ENCODE measurements at places on chromosomes 11 and 22.

- H3K27ac ChIP-seq, result no peak overlapping the region
- peaks cover 20% of the 10 kb centered on the region for H3K4me1 ChIP-seq
- H3K4me3 ChIP-seq, result no peak overlapping the region
- no peaks in the 10 kb centered on the region for H3K36me3 ChIP-seq
- H3K27me3 ChIP-seq, result peaks cover 26% of the 10 kb centered on the region
Observed at GRCh38 chr22:22882033-22882717, 5.4 kb upstream of the IGLL5 start.

- H3K4me3 ChIP-seq, result peak within 1 kb of the TSS; percentile 81
- H3K4me1 ChIP-seq, result peaks cover 15% of the 10 kb centered on the region
- H3K27ac ChIP-seq, result peak within 1 kb of the TSS; percentile 15
- peaks cover 46% of the 10 kb centered on the region for H3K27me3 ChIP-seq
Observed at GRCh38 chr11:62337303-62338181, at the start of gene ASRGL1. ASRGL1 (plus strand) TSS chr11:62337448; CDS start chr11:62337978, 530 bp downstream.

DNA sequence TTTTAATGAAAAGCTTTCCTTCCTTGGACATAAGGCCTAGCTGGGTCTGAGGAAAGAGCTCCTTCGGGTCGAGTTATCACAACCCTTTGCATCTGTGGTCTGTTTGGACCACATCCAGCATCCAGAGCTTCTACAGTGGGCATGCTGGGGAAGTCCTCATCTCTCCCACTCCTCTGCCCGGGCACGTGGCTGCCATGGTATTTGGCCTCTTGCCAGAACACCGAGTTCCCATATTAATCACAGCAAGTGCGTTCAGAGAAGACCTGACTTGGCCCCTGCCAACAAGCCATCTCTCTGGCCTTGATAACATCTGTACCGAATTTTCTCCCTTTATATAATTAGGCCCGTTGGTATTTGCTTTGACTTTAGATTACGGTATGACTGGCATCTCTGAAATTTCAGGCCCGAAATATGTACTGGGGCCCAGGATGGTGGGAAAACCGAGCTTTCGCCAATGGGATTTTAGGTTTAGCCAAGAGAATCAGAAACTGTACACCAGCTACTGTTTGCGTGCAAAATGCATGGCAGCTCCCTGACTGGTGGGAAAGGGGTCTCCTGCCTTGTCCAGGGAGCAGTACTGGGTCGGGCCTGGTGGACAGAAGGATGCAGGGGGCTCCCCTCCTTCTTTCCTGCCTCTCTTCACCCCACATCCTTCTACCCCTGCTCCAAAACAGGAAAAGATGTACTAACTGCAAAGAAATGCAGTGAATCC lies 90.0 kb downstream of the MICAL2 start:
- H3K4me1 ChIP-seq, result peaks cover 71% of the 10 kb centered on the region
- DNase-seq, result no peak
- no peaks in the 10 kb centered on the region for H3K27me3 ChIP-seq
- H3K4me3 ChIP-seq, result no peak overlapping the region
- H3K36me3 ChIP-seq, result peaks cover 68% of the 10 kb centered on the region

- H3K4me1 ChIP-seq, result no peaks in the 10 kb centered on the region
- no peaks in the 10 kb centered on the region for H3K36me3 ChIP-seq
- H3K27ac ChIP-seq, result no peak overlapping the region
- no peak overlapping the region for H3K4me3 ChIP-seq
- H3K27me3 ChIP-seq, result no peaks in the 10 kb centered on the region
Observed at GRCh38 chr11:25777343-25777742, 554.6 kb upstream of the ANO3 start.

DNA sequence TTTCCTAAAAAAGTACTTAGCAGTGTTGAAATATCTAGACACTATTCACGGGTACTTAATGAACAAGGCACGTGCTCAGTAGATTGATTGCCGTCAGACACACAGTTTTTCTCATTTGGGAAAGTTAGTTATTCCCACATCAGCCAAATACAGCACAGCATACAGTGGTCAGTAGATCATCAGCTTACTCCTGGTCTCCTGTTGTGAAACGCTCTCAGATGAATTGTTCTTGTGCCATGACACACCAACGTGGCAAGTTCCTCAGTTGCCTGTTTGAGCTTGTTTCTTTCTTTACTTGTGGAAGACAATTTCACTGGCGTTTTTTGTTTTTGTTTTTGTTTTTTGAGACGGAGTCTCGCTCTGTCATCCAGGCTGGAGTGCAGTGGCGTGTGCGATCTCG lies 8.6 kb downstream of the TAB1 start:
- H3K27me3 ChIP-seq, result no peaks in the 10 kb centered on the region
- H3K27ac ChIP-seq, result no peak overlapping the region
- H3K4me3 ChIP-seq, result no peak overlapping the region
- H3K4me1 ChIP-seq, result peaks cover 41% of the 10 kb centered on the region
- no peak for DNase-seq

- no peak overlapping the region for H3K4me3 ChIP-seq
- H3K4me1 ChIP-seq, result no peaks in the 10 kb centered on the region
- no peaks in the 10 kb centered on the region for H3K36me3 ChIP-seq
- H3K27ac ChIP-seq, result no peak overlapping the region
- no peak for DNase-seq
- H3K27me3 ChIP-seq, result peaks cover 24% of the 10 kb centered on the region
Observed at GRCh38 chr11:107691000-107691750, 20.7 kb downstream of the SLN start.

DNA sequence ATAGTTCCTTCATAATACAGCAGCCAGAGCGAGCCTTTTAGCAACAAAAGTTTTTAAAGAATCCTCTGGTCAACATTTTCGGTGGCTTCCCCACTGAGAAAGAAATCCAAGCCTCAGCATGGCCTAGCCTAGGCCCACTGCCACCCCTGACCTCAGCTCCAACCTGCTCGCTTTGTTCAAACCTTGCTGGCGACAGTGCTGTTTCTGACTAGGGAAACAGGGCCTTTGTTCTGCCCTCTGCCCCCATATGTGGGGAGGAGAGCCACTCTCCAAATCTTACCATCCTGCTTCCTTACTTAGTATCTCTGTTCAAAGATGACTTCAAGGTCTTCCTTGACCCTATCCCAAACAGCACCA lies 95.8 kb downstream of the CCDC83 start:
- no peak for DNase-seq
- no peak overlapping the region for H3K27ac ChIP-seq
- peaks cover 40% of the 10 kb centered on the region for H3K4me1 ChIP-seq
- H3K36me3 ChIP-seq, result peaks cover 37% of the 10 kb centered on the region
- no peak overlapping the region for H3K4me3 ChIP-seq

- H3K36me3 ChIP-seq, result no peaks in the 10 kb centered on the region
- H3K27ac ChIP-seq, result no peak overlapping the region
- DNase-seq, result no peak
- peaks cover 54% of the 10 kb centered on the region for H3K27me3 ChIP-seq
- H3K4me1 ChIP-seq, result peaks cover 18% of the 10 kb centered on the region
Observed at GRCh38 chr22:22348127-22348814, 103.7 kb downstream of the VPREB1 start.

DNA sequence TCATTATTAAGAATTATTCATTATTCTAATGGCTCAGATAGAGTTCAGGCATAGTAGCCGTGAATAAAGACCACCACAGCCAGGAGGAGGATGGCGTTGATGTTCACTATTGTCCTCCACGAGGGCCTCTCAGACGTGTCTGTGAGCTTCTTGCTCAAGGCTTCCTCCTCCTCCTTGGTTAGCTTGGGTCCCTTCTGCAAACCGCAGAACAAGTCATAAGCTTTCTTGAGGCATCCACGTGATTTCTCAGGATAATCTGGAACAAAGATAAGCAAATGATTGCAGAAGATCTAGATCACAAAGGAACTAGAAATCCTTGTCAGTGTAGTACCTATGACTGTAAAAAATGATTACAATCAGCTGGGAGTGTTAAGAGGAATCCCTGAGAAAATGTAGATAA lies 13.6 kb upstream of the RFPL2 start:
- H3K27me3 ChIP-seq, result peaks cover 41% of the 10 kb centered on the region
- H3K36me3 ChIP-seq, result no peaks in the 10 kb centered on the region
- H3K4me3 ChIP-seq, result no peak overlapping the region
- no peaks in the 10 kb centered on the region for H3K4me1 ChIP-seq
- H3K27ac ChIP-seq, result no peak overlapping the region

DNA sequence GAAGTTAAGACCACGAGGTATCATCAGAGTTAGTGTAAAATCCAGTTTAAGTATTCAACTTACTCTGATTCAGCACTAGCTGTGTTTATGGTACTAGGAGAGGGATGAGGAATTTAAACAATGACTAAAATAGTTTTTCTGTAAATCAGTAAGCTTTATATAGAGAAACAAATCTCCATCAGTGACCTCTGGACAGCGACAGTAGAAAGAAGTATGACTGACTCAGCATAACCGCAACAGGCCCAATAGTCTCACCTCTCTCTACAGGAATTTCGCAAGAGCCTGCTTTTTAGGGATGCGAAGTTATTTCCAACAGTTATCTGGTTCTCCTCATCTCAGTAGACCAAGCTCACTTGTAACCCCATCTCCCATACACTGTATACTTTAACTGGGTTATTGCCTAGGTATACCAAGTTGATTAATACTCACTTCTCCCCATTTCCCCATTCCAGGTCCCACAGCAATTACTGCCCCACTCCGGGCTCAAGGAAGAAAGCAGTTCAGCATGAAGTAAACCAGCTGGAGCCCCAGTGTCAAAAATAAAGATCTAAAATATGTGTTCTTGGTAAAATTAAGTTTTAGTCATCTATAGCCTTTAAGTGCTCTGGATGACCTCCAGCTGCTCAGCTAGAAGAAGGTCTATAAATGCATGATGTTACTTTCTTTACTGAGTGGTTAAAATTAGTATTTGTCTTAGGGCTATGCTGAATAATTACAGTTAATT lies 770.6 kb upstream of the CCDC90B start:
- H3K36me3 ChIP-seq, result no peaks in the 10 kb centered on the region
- no peak overlapping the region for H3K4me3 ChIP-seq
- H3K27ac ChIP-seq, result no peak overlapping the region
- H3K27me3 ChIP-seq, result no peaks in the 10 kb centered on the region

GRCh38 chr22:39444247-39444800 lies 12.5 kb upstream of the MGAT3 start:
- peaks cover 31% of the 10 kb centered on the region for H3K4me1 ChIP-seq
- H3K36me3 ChIP-seq, result peaks cover 2% of the 10 kb centered on the region

DNA sequence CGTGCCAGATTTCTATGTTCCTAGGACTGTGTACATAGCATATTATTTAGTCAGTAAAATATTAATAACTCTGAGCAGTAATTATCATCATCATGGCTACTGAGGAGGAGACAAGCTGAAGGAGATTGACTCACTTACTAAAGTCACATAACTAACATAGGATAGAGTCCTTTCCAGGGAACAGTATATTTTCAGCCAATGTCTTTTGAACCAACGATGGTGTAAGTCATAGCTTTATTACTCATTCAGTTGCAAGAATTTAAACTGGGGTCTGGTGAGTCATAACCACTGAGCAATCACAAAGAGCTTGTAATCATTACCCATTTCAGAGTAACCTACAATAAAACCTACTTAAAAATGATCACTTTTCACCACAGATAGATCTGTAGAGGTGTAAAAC lies 1564.8 kb upstream of the TENM4 start:
- H3K4me1 ChIP-seq, result no peaks in the 10 kb centered on the region
- no peaks in the 10 kb centered on the region for H3K27me3 ChIP-seq
- H3K36me3 ChIP-seq, result no peaks in the 10 kb centered on the region
- H3K4me3 ChIP-seq, result no peak overlapping the region

GRCh38 chr11:43589601-43590250 lies 90.8 kb upstream of the HSD17B12 start:
- no peak overlapping the region for H3K27ac ChIP-seq
- H3K36me3 ChIP-seq, result no peaks in the 10 kb centered on the region
- DNase-seq, result no peak

GRCh38 chr11:17528181-17528691 lies 16.0 kb downstream of the USH1C start:
- peaks cover 13% of the 10 kb centered on the region for H3K27me3 ChIP-seq
- DNase-seq, result peak; percentile 53
- no peak overlapping the region for H3K4me3 ChIP-seq
- H3K36me3 ChIP-seq, result no peaks in the 10 kb centered on the region
- no peak overlapping the region for H3K27ac ChIP-seq

- H3K4me1 ChIP-seq, result peaks cover 40% of the 10 kb centered on the region
- no peak overlapping the region for H3K27ac ChIP-seq
- no peak for DNase-seq
- no peak overlapping the region for H3K4me3 ChIP-seq
Observed at GRCh38 chr11:62535802-62536201, 10.8 kb downstream of the AHNAK start.

GRCh38 chr11:36141956-36142355 lies 147.3 kb downstream of the COMMD9 start:
- no peak for DNase-seq
- H3K4me3 ChIP-seq, result no peak overlapping the region
- H3K27ac ChIP-seq, result no peak overlapping the region
- H3K4me1 ChIP-seq, result no peaks in the 10 kb centered on the region

GRCh38 chr11:78187366-78188285 lies 800 bp downstream of the KCTD21 start:
- DNase-seq, result peak; percentile 71
- H3K4me1 ChIP-seq, result peaks cover 34% of the 10 kb centered on the region
- peaks cover 4% of the 10 kb centered on the region for H3K36me3 ChIP-seq
- H3K27me3 ChIP-seq, result no peaks in the 10 kb centered on the region
- H3K27ac ChIP-seq, result peak overlapping the region; percentile 85

- H3K4me1 ChIP-seq, result peaks cover 39% of the 10 kb centered on the region
- H3K27ac ChIP-seq, result peak overlapping the region; percentile 87
- H3K36me3 ChIP-seq, result peaks cover 18% of the 10 kb centered on the region
- peak; percentile 88 for DNase-seq
Observed at GRCh38 chr11:77411717-77412441, 62.0 kb downstream of the PAK1 start.

GRCh38 chr11:46315033-46315738 lies 32.1 kb upstream of the DGKZ start:
- H3K4me1 ChIP-seq, result peaks cover 21% of the 10 kb centered on the region
- H3K27me3 ChIP-seq, result peaks cover 2% of the 10 kb centered on the region
- no peak overlapping the region for H3K4me3 ChIP-seq
- no peak overlapping the region for H3K27ac ChIP-seq

- no peak overlapping the region for H3K27ac ChIP-seq
- peaks cover 2% of the 10 kb centered on the region for H3K36me3 ChIP-seq
- H3K4me1 ChIP-seq, result peaks cover 13% of the 10 kb centered on the region
- no peak overlapping the region for H3K4me3 ChIP-seq
Observed at GRCh38 chr22:29138556-29139305, 65.9 kb downstream of the KREMEN1 start.

GRCh38 chr11:4459500-4459899 lies 10.4 kb downstream of the OR52K2 start:
- no peak overlapping the region for H3K4me3 ChIP-seq
- H3K27me3 ChIP-seq, result peaks cover 13% of the 10 kb centered on the region
- peaks cover 10% of the 10 kb centered on the region for H3K36me3 ChIP-seq

- no peaks in the 10 kb centered on the region for H3K27me3 ChIP-seq
- no peak for DNase-seq
- peaks cover 13% of the 10 kb centered on the region for H3K36me3 ChIP-seq
- H3K4me3 ChIP-seq, result no peak overlapping the region
- peaks cover 16% of the 10 kb centered on the region for H3K4me1 ChIP-seq
Observed at GRCh38 chr11:125588505-125588904, 4.1 kb upstream of the STT3A start.
